ENCODE measurements at places on chromosomes 5 and 9. TPM values are rescaled to one million over a fixed set of nuclear protein-coding genes. Genes with fewer than 3 reads are reported as not detected.
A peak's percentile ranks its signal among the peaks of the same experiment; 100 is the strongest.

- peaks cover 37% of the 10 kb centered on the region for H3K4me1 ChIP-seq
- DNase-seq, result peak; percentile 67
- no peak overlapping the region for H3K4me3 ChIP-seq
- no peaks in the 10 kb centered on the region for H3K27me3 ChIP-seq
Observed at GRCh38 chr9:122816163-122816867, 12.1 kb downstream of the PDCL start.

- no peak overlapping the region for H3K4me3 ChIP-seq
- no peaks in the 10 kb centered on the region for H3K36me3 ChIP-seq
- H3K4me1 ChIP-seq, result peaks cover 4% of the 10 kb centered on the region
- no peaks in the 10 kb centered on the region for H3K27me3 ChIP-seq
- no peak overlapping the region for H3K27ac ChIP-seq
Observed at GRCh38 chr5:59728356-59728755, 165.2 kb downstream of the PDE4D start.

- H3K4me3 ChIP-seq, result no peak overlapping the region
- no peaks in the 10 kb centered on the region for H3K27me3 ChIP-seq
- DNase-seq, result no peak
- no peaks in the 10 kb centered on the region for H3K36me3 ChIP-seq
- H3K27ac ChIP-seq, result no peak overlapping the region
Observed at GRCh38 chr5:98721231-98721928, 52.1 kb upstream of the RGMB start.

- no peaks in the 10 kb centered on the region for H3K36me3 ChIP-seq
- DNase-seq, result no peak
- no peaks in the 10 kb centered on the region for H3K27me3 ChIP-seq
- H3K4me3 ChIP-seq, result no peak overlapping the region
Observed at GRCh38 chr5:116045821-116046220, 13.5 kb downstream of the ARL14EPL start.

- H3K27ac ChIP-seq, result no peak overlapping the region
- DNase-seq, result peak; percentile 15
- no peaks in the 10 kb centered on the region for H3K36me3 ChIP-seq
- H3K4me1 ChIP-seq, result peaks cover 11% of the 10 kb centered on the region
- no peak overlapping the region for H3K4me3 ChIP-seq
Observed at GRCh38 chr5:137496919-137497318, 2.2 kb downstream of the SPOCK1 start.

DNA sequence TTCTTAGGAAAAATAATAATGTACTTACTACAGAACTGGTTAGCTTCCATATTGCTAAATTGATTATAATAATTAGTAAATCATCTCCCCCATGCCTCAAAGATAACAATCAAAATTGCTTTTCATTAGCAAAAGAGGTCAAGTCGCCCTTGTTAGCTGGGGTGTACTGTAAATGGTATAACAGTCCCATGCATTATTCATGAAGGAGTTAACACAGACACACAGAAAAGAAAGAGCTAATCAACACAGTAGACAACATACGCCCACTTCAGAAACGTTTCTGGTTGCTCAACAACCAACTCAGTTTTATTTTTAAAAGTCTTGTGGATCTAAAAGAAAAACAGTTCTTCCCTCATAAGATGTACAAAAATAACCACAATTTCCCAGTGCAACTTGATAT is 100.2 kb downstream of the MPDZ start:
- H3K4me1 ChIP-seq, result no peaks in the 10 kb centered on the region
- H3K4me3 ChIP-seq, result no peak overlapping the region
- DNase-seq, result no peak

GRCh38 chr9:71504636-71505035 is 263.7 kb downstream of the CEMIP2 start:
- no peaks in the 10 kb centered on the region for H3K4me1 ChIP-seq
- no peaks in the 10 kb centered on the region for H3K36me3 ChIP-seq
- H3K27me3 ChIP-seq, result no peaks in the 10 kb centered on the region

- no peaks in the 10 kb centered on the region for H3K36me3 ChIP-seq
- H3K4me3 ChIP-seq, result no peak overlapping the region
- no peak for DNase-seq
- H3K27ac ChIP-seq, result no peak overlapping the region
Observed at GRCh38 chr9:121714075-121714705, 62.8 kb downstream of the DAB2IP start.

DNA sequence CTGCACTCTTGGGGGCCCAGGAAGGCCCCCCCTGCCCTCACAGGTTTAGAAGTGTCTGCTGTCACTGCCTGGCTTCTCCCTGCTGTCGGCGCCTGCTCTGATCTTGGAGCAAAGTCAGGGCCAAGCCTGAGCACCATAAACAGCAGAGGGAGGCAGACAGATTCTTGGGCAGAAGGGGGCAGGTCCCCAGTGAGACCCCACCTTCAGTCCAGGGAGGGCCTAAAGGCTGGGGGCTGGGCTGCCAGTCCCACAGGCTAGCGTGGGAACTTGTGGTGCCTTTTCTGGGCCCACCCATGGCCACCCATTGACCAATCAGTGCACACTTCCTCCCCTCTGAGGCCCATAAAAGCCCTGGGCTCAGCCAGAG is 124.0 kb downstream of the OLFM1 start:
- H3K4me3 ChIP-seq, result no peak overlapping the region
- DNase-seq, result no peak
- no peaks in the 10 kb centered on the region for H3K36me3 ChIP-seq
- peaks cover 4% of the 10 kb centered on the region for H3K27me3 ChIP-seq
- peaks cover 6% of the 10 kb centered on the region for H3K4me1 ChIP-seq

GRCh38 chr5:78766412-78766762 is 117.8 kb upstream of the LHFPL2 start:
- no peaks in the 10 kb centered on the region for H3K4me1 ChIP-seq
- H3K36me3 ChIP-seq, result no peaks in the 10 kb centered on the region
- no peak overlapping the region for H3K4me3 ChIP-seq
- no peaks in the 10 kb centered on the region for H3K27me3 ChIP-seq
- no peak overlapping the region for H3K27ac ChIP-seq
- DNase-seq, result no peak

DNA sequence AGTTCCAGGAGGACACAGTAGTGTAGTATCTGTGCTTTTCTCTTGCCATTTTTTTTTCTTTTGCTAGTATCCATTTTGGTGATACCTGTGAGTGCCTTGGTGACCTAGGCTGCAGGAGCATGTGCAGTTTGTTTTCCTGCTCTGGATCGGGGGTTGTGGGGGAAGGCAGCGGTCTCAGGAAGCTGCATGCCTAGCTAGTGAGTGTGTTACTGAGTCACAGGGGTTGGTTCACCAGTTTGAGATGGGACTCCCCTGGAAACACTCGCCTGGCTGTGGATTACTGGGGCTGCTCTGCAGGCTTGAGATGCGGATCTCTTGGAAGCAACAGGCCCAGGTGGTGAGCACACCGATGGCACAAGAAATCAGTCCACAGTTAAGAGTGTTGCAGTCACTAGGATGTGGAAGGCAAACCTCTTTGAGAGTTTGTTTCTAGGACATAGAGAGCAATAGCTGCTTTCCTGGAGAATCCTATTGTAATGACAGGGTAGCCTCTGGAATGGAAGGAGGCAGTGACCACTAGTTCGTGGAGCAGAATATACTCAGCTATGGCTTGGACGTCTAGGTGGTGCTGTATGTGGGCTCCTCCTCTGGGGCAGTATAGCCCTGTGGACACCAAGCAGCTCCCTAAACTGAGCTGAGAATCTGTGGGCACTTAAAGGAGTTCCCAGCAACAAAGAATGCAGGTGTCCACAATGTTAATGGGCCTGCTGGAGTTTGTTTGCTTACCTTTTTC is 20.0 kb upstream of the SPATA31E1 start:
- no peaks in the 10 kb centered on the region for H3K36me3 ChIP-seq
- H3K4me3 ChIP-seq, result no peak overlapping the region
- no peaks in the 10 kb centered on the region for H3K4me1 ChIP-seq
- H3K27ac ChIP-seq, result no peak overlapping the region
- no peak for DNase-seq

DNA sequence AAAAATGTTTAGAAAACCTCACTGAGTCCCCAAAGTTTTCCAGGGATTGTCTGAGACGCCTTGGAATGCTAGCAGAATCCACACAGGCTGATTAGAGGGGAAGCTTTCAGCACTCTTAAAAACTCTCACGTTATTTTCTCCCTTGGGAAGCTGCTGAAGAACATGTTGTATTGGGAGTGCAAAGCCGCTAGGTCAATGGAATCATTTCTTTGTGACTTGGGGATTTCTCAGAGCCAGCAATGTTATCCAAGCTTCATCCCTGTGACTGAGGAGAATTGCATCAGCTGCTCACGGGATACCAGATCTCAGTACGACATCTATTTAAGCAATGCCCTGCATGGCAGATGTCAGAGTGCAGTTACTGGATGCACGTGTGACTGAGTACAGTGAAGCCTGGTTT is 426.4 kb upstream of the MPDZ start:
- peak overlapping the region; percentile 5 for H3K27ac ChIP-seq
- H3K27me3 ChIP-seq, result no peaks in the 10 kb centered on the region
- H3K4me1 ChIP-seq, result no peaks in the 10 kb centered on the region
- no peaks in the 10 kb centered on the region for H3K36me3 ChIP-seq

- H3K4me1 ChIP-seq, result no peaks in the 10 kb centered on the region
- no peaks in the 10 kb centered on the region for H3K27me3 ChIP-seq
- no peak overlapping the region for H3K4me3 ChIP-seq
- no peak overlapping the region for H3K27ac ChIP-seq
- no peak for DNase-seq
Observed at GRCh38 chr9:75814667-75815066, 75.8 kb upstream of the PCSK5 start.

DNA sequence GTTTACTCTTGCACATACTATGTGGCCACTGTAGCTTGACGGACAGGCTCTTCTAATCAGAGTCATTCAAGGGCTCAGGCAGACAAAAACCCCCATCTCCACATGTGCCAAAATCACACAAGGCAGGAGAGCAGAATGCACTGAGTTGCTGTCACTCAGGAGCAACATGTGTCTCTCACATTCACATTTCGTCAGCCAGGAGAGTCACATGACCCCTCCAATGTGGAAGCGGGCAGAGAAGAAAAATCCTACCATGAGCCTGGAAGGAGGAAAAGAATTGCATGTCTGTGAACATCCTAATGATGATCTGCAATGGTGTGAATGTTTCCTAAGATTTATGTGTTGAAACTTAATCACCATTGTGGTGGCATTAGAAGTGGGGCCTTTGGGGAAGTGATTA is 69.9 kb upstream of the MSX2 start:
- DNase-seq, result no peak
- H3K4me1 ChIP-seq, result no peaks in the 10 kb centered on the region
- no peaks in the 10 kb centered on the region for H3K36me3 ChIP-seq
- no peak overlapping the region for H3K4me3 ChIP-seq
- no peak overlapping the region for H3K27ac ChIP-seq

GRCh38 chr5:172182291-172182690 is 5.7 kb downstream of the STK10 start:
- H3K27me3 ChIP-seq, result no peaks in the 10 kb centered on the region
- no peak overlapping the region for H3K4me3 ChIP-seq
- H3K4me1 ChIP-seq, result peaks cover 67% of the 10 kb centered on the region
- H3K27ac ChIP-seq, result no peak overlapping the region

- no peak overlapping the region for H3K27ac ChIP-seq
- H3K36me3 ChIP-seq, result no peaks in the 10 kb centered on the region
- H3K4me1 ChIP-seq, result no peaks in the 10 kb centered on the region
- no peak overlapping the region for H3K4me3 ChIP-seq
- DNase-seq, result no peak
- H3K27me3 ChIP-seq, result no peaks in the 10 kb centered on the region
Observed at GRCh38 chr9:87372356-87372851, 125.3 kb upstream of the DAPK1 start.

GRCh38 chr5:177027665-177028064 is 5.2 kb downstream of the ZNF346 start:
- DNase-seq, result no peak
- no peak overlapping the region for H3K4me3 ChIP-seq
- no peaks in the 10 kb centered on the region for H3K27me3 ChIP-seq
- no peak overlapping the region for H3K27ac ChIP-seq
- H3K36me3 ChIP-seq, result peaks cover 26% of the 10 kb centered on the region

DNA sequence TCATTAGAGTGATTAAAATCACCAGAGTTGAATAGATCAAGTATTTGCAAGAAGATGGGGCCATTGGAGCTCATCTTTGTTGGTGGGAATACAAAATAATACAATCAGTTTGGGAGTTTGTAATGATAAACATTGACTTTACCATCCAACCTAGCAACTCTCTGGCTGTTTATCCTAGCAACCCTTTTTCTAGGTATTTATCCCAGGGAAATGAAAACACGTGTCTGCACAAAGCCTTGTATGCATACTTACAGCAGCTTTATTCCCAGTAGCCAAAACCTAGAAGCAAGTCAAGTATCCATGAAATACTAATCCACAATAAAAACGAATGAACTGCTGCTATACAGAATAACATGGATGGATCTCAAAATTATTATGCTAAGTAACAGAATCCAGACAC is 152.7 kb upstream of the DAB2 start:
- H3K4me3 ChIP-seq, result no peak overlapping the region
- DNase-seq, result no peak
- H3K27ac ChIP-seq, result no peak overlapping the region
- H3K27me3 ChIP-seq, result no peaks in the 10 kb centered on the region

GRCh38 chr9:80871596-80871995 is 817.8 kb downstream of the TLE1 start:
- no peak overlapping the region for H3K4me3 ChIP-seq
- H3K27ac ChIP-seq, result no peak overlapping the region
- no peaks in the 10 kb centered on the region for H3K4me1 ChIP-seq
- no peaks in the 10 kb centered on the region for H3K27me3 ChIP-seq

DNA sequence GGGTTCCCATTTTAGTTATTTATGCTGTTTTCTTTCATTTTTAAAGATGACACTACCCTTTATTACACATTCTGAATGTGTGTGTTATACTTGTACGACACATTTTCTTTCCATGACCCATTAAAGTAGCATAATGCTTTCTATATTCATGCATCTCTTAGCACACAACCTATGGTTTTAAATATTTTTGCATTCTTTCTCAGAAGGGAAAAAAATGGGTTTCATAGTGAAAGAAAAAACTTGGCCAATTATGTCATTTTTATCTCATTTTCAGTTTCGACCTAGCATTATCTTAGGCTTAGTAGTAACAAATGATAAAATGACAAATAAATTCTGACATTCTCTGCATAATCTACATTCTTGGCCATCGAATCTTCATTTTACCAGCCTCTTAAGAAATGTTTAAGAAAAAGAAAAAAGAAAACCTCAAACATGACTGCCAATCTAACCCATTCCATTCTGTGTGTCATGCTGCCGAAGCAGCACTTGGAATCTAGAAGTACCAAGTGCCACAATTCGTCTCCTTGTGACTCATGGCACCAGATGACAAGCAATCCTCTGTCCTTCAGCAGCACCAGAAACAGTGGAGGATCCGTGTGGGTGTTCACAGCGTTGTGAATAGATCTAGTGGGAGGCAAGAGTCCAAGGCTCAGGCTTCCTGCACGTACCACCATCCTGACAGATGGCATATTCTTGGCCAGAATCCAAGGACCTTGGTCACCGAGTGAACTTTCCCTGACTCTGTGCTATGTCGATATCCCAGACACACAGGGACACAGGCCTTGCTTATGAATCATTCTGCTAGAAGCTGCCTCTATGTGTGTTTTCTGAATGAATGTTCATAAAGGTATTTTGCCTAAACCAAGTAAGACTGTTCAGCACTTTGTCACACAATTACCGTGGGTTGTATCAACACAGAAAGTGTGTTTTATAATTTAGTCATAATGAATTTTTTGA is 502.7 kb downstream of the NR2F1-AS1 start:
- H3K27me3 ChIP-seq, result no peaks in the 10 kb centered on the region
- DNase-seq, result peak; percentile 86
- H3K4me3 ChIP-seq, result no peak overlapping the region
- no peak overlapping the region for H3K27ac ChIP-seq
- no peaks in the 10 kb centered on the region for H3K36me3 ChIP-seq

PCDHGA4 gene
- 0.29 TPM for total RNA-seq

GRXCR2 gene
- total RNA-seq, result not detected

EFNA5 gene
- total RNA-seq, result 0.29 TPM

PCA3 gene
- total RNA-seq, result not detected

FAM169A gene
- 3.1 TPM for total RNA-seq

ABLIM3 gene
- 4.6 TPM for total RNA-seq

Measured in stomach (tissue), 19 donors.